ENCODE measurements at places on chromosomes 3 and 15.

DNA sequence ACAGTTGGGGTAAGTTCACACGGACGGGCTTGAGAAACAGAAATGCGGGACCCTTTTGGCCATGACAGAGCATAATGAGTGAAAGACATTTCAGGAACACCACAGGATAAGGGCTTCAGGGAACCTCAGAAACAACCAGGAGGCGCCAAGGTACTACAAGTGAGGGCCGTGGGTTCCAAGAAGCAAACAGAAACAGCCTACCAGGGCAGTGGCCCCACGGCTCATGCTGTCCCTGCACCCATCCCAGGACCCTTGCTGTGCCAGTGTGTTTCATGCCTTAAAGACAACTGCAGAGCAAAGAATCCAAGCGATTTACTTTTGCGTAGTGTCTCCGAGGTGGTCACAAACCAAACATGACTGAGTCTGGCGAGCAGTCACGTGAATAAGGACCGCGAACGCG, 54.0 kb downstream of the RUBCN start:
- no peak for DNase-seq

GRCh38 chr15:98177966-98178592, 217.6 kb downstream of the ARRDC4 start:
- DNase-seq = peak; percentile 75

GRCh38 chr15:23022156-23022555, 17.2 kb downstream of the TUBGCP5 start:
- no peak for DNase-seq

DNA sequence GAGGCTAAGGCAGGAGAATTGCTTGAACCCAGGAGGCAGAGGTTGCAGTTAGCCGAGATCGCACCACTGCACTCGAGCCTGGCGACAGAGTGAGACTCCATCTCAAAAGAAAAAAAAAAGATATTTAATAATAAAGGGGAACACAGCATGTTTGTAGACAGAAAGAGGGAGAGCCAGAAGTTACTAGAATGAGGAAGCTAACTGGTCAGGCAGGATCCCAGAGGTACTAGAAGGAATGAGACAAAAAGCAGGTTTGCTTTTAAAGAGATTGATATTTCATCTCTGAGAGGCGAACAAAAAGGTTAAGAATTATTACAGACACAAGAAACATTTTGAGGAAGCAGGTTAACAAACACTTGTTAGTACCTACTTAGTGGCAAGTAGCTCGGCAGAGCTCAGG, 9.2 kb downstream of the CD200R1 start:
- DNase-seq = no peak

GRCh38 chr3:23888617-23889228, 28.1 kb downstream of the NKIRAS1 start:
- DNase-seq = no peak

- DNase-seq = no peak
Observed at GRCh38 chr15:27353856-27354255, 382.9 kb downstream of the GABRG3 start.

DNA sequence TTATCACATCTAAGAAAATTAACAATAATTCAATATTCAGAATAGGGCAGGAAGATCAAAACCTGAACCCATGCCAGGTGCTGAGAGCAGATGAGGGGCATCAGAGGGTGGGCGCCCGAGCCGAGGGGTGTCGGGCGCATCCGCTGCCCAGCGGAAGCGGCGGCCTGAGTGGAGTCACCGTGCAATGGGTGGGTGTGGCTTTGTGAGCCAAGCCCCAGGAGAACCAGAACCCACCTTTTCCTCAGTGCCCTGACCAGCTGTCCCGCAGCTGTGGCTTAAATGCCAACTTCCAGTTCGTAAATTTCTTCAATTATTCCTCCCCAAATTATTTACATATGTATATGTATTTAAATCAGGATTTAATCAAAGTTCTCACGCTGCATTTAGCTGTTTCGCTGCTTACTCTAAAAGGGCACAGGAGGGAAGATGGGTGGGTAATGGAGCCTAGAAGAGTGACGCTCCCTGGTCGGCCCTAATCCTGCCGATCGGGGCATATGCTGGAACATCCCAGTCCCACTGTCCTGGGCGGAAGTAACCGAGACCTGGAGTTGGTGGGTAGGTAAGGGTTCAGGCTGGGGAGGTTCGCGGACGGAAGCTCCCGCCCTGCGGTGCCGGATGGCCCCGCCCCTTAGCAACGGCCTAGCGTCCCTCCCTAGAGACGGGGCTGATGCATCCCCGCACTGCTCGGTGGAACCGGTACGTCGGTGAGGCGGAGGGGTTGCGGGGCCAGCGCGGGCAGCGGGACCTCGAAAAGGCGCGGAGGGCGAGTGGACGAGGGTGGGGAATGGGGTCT, 1.3 kb downstream of the DNAH1 start:
- DNase-seq = peak; percentile 88

DNA sequence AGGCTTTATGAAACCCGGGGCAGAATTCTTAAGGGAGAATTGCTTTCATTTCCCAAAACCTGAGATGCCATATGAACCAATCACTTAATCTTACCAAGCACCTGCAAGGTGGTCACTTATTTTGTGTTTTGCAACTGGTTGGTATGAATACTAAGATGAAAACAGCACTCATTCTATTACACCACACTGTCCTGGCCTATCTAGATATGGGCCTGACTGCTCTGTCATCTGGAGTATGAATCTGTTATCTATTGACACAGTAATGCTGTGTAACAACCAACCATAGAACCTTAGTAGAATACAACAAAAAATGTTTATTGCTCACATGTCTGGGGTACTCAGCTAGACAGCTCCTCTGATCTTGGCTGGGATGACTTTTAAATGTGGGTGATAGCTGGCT, 74.8 kb downstream of the TMEM266 start:
- no peak for DNase-seq

DNA sequence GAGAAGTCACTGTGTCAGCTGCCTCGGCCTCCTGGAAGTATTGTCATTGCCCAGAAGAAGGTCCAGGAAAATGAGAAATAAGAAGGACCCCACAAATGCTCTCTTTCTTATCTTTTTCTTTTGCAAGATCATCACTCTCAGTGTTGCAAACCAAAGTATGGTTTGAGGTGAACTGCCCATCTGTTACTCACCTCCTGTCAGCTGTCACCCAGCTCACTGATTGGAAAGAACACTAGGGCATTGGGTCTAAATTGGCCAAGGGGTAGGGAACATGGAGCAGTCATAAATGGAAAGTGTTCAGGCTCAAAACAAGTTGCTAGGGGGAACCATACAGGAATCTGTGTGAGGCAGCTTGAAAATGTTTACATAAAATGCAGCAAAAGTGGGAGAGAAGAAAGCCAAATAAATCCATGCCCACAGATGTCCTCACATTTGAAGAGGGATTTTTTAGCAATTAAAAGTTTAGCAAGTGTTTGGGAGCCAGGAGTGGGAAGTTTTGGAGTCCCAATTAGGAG, 431.2 kb upstream of the THBS1 start:
- no peak for DNase-seq

- peak; percentile 47 for DNase-seq
Observed at GRCh38 chr3:127671523-127672428, 976 bp upstream of the ABTB1 start.

- no peak for DNase-seq
Observed at GRCh38 chr15:35244227-35244626, 159.1 kb upstream of the NANOGP8 start.

GRCh38 chr15:34038023-34038870, 757 bp downstream of the AVEN start:
- peak; percentile 87 for DNase-seq

DNA sequence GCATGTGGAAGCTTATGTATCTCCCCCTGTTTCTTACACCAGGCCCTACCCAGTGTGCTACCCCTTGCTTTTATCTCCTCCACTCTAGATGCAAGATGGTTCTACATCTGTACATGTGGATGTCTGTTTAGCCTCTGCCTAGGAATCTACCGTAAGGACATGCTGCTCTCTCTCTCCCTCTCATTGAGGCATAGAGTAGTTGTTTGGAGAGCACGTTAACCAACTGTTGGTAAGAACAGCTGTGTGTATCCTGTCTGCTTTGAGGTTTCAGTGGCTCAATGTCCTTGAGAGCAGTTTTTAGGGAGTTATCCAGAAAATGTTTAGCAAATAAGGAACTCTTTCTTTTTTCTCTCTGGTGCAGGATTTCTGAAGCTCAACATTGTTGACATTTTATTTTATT, 152.8 kb downstream of the DNAJB8 start:
- peak; percentile 15 for DNase-seq

DNA sequence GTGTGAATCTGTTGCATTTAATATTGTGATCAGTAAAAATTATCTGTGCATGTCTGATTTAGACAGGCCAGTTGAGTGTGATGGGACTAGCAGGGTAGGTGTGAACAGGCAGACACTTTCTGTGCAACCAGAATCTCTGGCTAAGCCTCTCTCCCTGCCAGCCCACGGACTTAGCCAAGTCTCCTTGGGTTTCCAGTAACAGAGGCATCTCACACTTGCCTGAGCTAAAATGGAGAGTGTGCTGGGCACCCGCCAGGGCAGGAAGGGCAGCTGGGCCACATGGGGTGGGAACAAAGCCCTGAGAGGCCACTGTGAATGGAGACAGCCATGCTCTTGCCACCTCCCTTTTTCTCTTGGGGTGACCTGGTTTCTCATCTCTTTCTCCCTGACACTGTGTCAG, 12.5 kb upstream of the RPS27L start:
- DNase-seq = no peak

- DNase-seq = no peak
Observed at GRCh38 chr15:70032509-70032908, 65.2 kb downstream of the TLE3 start.

GRCh38 chr3:81545572-81545971, 215.9 kb downstream of the GBE1 start:
- no peak for DNase-seq

DNA sequence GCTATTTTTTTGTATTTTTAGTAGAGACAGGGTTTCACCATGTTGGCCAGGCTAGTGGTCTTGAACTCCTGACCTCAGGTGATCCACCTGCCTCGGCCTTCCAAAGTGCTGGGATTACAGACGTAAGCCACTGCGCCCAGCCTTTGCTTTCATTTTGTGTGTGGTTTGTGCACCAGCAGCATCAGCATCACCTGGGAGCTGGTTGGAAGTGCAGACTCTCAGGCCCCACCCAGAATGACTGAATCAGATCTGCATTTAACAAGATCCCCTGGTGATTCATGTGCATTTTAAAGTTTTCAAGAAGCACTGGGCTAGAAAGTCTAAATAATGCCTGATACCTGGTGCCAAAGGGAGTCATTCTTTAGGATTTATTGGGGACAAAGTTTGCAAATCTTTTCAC, 73.4 kb upstream of the BNIP2 start:
- DNase-seq = no peak

DNA sequence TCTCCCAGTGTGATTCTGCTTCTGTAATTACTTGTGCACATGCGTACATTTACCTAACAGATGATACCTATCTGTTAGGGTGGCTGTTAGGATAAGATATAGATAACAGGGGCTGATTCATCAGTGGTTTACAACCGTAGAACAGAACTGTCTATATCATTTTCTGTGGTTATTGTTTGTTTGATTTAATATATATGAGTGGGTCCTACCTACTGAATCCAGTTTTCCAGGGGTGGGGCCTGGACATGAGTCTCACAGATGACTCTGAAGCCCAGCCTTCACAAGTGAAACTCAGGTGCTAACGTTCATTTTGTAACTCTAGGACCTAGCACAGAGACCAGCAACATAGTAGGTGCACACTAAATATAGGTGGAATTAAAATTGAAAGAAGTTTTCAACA, 10.4 kb upstream of the ACAP2 start:
- DNase-seq = no peak

DNA sequence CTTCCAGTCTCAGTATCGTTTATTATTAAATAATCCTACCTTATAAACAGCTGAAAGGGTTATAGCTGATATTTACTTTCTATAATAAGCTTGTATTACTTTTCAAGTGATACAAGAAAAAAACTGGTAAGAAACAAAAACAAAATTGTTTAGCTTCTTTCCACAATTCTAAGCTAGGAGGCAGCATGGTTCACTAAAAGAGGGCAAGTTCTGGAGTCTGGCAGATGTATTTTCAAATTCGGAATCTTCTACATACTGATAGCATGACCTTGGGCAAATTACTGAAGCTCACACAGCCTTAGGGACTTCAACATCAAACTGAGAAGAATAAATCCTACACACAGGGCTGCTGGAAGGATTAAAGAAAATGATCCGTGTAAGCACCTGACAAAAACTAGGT, 15.4 kb downstream of the C15orf62 start:
- DNase-seq = no peak

DNA sequence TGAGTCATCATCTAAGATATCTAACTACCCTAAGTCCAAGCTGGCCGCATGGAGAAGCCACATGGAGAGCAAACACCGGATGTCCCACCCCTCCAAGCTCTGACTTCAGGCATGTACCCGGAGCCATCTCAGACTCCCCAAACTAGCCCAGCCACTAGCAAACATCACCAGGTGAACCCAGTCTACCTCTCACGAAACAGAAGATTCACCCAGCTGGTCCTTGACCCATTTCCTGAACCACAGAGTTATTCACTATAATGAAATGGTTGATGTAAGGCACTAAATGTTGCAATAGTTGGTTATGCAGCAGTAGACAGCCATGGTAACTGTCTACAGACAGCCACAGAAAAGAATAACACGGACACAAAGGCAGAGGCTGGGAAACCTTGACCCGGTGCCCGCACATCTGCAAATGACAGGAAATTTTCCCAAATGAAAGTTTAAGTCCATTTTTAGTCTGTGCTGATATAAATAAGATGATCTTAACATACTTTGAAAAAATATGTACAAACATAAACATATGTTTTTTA, 265.5 kb upstream of the ATP10A start:
- no peak for DNase-seq

DNA sequence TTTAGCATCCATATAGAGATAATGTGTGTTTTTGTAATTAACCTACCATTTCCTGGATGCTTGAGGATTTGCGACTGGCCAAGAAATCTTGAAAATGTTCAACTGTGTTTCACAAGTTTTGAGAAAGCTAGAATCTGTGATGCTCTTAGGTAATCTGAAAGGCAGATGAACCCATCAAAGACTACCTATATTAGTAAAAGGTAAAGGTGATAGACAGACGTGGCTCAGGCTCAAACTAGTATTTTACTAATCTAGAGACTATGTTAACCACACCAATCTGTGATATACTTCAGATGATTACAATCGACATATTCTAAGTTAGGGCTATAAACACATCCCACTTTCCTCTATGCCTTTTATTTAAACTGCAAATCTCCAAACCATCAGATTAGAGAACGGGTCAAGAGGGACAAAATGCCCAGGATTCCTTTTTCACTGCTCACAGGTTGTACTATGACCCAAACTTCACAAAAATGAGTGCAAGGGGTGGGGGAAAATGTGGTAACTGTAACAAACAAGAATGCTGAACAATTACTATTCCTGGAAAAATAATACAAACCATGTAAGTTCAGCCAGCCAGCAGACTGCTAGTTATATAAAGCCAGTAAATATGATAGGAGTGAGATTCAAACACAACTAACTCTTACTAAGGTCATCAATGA, 295.1 kb downstream of the FOXP1 start:
- no peak for DNase-seq

- DNase-seq = no peak
Observed at GRCh38 chr3:11244121-11244677, 28.0 kb upstream of the ATG7 start.

All from ecto neural progenitor cell (in vitro differentiated cells).